ENCODE measurements at places on chromosomes 2 and 18.

DNA sequence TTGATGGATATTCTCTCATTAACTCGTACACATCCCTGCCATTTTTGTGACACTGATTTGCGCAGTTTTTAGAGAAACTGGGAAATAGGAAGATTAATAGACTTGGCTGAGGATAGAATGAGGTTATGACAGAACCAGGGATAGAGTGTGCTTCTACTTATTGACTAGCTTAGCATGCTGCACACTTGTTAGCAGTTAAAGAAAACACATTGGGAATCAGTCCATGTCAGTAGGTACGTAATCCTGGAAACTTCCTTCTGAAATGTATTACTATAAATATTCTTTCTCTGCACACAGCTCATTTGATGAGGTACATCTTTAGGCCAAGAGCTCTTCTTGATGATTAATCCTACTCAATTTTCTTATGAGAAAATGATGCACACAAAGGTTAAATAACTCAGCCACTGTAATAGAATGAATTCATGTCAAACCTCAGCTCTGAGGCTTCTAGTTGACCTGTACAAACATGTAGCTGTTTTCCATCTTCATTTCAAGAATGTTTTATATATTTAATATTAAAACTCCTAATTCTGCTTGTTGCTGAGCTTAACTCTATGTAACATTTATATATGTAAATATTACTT, 12.3 kb upstream of the CPS1 start:
- no peak overlapping the region for H3K4me3 ChIP-seq
- peaks cover 21% of the 10 kb centered on the region for H3K4me1 ChIP-seq
- H3K36me3 ChIP-seq = no peaks in the 10 kb centered on the region
- no peaks in the 10 kb centered on the region for H3K27me3 ChIP-seq

- H3K27ac ChIP-seq = no peak overlapping the region
- no peaks in the 10 kb centered on the region for H3K4me1 ChIP-seq
- DNase-seq = no peak
- no peaks in the 10 kb centered on the region for H3K36me3 ChIP-seq
- no peaks in the 10 kb centered on the region for H3K27me3 ChIP-seq
Observed at GRCh38 chr2:101983928-101984327, 7.8 kb upstream of the IL1R2 start.

- peak; percentile 69 for DNase-seq
- no peaks in the 10 kb centered on the region for H3K36me3 ChIP-seq
- H3K27ac ChIP-seq = no peak overlapping the region
- H3K27me3 ChIP-seq = peaks cover 5% of the 10 kb centered on the region
Observed at GRCh38 chr2:42025151-42025582, 22.7 kb upstream of the PKDCC start.

- peak overlapping the region; percentile 95 for H3K27ac ChIP-seq
- DNase-seq = no peak
- no peaks in the 10 kb centered on the region for H3K36me3 ChIP-seq
Observed at GRCh38 chr2:176763130-176763529, 449.5 kb upstream of the HNRNPA3 start.

All from GM23338 (cell line).